Hippocampal formation (tissue), 2 donors: ENCODE measurements at places on chromosomes 5 and 9.

GRCh38 chr5:55220433-55221185, 6.5 kb downstream of the MCIDAS start:
- DNase-seq = no peak

DNA sequence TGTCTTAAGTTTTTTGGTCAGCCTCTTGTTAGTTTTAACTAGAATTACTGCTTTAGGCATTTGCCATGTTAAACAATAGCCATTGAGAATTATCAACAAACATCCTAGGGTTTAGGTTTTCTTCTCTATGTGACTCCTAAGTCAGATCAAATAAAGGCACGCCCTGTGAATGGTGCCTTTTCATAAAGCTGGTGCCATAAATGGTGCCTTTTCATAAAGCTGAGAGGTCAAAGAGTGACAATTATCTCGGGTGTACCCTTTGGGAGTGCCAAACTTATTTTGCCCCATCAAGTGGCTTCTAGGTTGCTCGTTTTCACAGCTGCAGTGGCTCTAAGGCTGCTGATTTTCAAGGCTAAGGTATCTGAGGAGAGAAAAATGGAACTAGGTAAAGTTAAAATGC, 391.6 kb downstream of the DMRTA1 start:
- no peak for DNase-seq

DNA sequence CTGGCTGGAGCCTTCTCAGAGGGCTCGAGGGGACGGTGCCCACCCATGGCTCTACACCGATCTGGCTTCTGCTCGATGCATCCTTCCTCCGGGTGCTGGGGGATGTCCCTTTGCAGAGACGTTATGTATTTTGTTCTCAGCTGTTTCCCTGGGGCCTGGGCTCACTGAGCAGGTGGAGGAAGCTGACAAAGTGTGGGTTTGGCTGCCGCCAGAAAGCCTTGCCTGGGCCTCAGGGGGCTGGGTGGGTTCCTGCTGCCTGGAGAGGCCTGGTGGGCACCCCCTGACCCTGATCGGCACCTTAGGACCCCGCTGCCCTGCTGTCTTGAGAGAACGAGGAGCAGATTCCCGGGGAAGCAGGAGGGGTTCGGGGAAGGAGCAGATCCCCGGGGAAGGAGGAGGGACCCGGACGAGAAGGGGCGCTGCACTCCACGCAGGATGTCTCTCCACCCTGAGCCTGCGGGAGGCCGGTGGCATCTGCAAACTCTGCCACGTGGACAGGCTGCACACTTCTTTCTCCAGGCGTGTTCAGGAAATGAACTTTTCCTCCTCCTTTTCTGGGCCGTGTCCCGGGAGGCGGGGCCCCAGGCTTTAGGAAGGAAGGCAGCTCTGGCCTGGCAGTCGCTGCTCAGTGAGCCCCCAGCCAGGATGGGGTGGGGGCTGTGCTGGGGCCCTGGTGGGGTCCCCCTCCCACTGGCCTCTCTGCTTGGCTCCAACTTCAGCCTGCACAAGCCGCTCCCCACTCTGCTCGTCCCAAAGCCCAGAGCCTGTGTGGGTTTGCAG, 148.9 kb downstream of the RXRA start:
- no peak for DNase-seq

DNA sequence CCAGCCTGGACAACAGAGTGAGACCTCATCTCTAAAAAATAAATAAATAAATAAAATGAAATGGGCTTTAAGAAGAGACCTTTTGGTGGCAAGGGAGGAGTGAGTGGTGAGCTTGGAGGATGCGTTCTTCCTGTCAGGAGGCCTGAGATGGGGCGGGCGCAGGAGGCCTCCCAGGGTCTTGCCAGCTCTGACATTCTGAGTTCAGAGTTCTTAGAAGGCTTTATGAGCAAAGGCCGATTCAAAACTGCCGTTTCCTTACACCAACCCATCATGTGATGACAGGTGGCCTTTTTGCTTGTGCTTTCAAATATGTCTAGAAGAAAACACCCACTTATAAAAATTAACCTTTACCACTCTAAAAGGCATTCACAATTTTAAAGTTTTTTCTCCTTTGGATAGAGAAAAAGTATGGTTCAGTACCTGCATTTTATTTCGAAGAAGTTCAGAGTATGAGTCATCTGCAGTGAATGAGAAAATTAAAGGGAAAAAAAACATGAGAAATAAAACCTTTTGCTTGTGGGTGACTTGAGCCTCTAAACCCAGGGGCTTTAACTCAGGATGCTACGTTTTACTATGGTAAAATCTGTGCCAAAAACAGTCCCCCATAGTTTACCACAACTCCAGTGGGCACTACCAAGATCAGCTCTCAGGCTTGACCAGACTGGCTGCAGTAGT, 157.4 kb upstream of the OTULINL start:
- DNase-seq = no peak

DNA sequence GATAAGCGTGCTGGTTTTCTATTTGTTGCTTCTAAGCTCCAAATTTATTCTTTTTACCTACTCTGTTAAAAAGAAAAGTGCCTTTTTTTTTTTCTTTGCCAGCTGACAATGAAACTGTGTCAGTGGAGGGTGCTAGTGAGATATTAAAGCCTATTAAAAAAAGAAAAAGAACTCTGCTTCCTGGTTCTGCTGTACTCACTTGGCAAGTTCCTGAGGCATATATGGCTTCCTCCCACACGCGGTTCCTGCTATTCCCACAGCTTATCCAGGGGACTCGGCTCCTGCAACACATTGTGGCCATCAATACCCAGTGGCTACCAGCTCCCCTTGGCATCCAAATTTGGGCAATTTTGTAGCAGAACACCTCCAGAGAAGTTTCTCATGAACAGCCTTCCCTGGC, 1977.7 kb upstream of the CDH9 start:
- DNase-seq = no peak

- DNase-seq = no peak
Observed at GRCh38 chr9:33506626-33507370, 17.3 kb upstream of the ANKRD18B start.

DNA sequence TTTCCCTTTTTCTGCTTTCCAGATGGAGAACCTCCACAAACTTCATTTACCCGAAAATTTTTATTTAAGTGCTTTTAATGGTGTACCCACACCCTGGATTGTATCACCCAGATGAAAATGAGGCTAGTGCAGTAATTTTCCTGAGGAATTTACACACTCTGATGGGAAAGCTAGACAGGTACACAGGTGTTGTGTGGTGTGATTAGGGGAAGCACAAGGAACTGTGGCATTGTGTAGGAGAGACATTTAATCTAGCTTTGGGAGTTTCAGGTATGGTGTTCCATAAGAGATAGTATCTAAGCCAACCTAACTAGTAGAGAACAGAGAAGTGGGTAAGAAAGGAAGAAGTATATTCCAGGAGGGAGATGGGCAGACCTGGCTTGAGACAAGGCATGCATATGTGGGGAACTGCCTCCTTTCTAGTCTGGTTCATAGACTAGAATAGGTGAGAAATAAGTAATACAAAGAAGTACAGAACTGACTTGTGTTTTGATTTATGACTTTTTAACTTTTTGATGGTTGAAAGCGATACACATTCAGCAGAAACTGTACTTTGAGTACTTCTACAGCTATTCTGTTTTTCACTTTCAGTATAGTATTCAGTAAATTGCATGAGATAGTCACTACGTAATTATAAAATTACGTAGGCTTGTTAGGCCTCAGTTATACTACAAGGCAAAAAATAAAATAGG, 22.9 kb upstream of the ROPN1L start:
- DNase-seq = no peak

DNA sequence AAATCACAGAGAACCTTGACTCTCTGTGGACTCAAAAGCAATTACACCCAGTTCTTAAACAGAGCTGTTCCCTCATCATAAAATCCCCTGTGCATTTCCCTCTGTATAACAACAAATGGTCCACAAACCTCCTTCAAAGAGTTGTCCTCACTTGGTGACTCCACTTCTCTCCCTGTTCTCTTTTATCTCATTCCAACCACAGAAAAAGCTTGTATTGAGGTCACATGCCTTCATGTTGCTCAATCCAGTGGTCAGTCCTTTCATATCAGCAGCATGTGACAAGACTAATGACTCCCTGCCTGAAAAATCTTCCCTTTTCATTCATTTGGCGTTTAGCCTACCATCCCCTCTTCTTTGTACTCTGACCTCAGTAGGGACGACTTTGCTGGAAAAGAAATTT, 158.0 kb downstream of the DEPDC1B start:
- DNase-seq = no peak

DNA sequence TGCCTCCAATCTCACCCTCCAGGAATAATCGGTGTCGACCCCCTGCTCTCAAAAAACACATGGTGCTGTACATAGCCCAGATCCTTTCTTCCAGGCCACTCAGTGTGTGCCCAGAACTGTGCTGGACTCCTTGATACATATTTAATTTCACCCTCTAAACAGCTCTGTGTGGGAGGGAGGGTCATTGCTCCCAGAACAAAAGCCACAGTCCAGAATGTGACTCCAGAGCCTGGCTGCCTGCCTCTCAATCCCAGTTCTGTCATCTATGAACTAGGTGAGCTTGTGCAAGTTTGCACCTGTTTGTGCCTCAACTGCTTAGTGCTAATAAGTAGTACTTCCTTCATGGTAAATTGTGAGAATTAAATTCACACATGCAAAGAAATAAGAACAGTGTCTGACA, 93.1 kb downstream of the GABBR2 start:
- DNase-seq = no peak

GRCh38 chr5:176542596-176543427, 5.6 kb upstream of the RNF44 start:
- no peak for DNase-seq

GRCh38 chr5:173645437-173645807, 29.0 kb upstream of the BOD1 start:
- no peak for DNase-seq

GRCh38 chr5:153896117-153896516, 142.6 kb downstream of the FAM114A2 start:
- no peak for DNase-seq

GRCh38 chr9:90774071-90774470, 27.5 kb upstream of the SYK start:
- DNase-seq = no peak

DNA sequence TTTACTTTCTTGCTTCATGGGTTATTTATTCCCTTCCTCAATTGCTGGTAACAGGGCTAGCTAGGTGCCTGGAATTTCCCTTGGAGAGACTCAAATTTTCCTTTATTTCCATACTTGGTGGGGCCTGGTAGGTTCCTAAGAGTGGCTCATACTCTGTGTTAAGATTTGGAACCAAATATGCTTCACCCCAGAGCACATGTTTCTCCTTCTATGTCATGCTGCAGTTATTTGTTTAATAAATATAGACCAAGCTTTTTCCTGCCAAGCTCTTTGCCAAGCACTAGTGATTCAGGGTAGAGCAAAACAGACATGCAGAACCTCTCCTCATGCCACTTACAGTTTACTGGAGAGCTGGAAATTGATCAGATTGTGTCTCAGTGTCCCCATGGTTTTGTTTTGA, 290.3 kb upstream of the SGCD start:
- DNase-seq = no peak

DNA sequence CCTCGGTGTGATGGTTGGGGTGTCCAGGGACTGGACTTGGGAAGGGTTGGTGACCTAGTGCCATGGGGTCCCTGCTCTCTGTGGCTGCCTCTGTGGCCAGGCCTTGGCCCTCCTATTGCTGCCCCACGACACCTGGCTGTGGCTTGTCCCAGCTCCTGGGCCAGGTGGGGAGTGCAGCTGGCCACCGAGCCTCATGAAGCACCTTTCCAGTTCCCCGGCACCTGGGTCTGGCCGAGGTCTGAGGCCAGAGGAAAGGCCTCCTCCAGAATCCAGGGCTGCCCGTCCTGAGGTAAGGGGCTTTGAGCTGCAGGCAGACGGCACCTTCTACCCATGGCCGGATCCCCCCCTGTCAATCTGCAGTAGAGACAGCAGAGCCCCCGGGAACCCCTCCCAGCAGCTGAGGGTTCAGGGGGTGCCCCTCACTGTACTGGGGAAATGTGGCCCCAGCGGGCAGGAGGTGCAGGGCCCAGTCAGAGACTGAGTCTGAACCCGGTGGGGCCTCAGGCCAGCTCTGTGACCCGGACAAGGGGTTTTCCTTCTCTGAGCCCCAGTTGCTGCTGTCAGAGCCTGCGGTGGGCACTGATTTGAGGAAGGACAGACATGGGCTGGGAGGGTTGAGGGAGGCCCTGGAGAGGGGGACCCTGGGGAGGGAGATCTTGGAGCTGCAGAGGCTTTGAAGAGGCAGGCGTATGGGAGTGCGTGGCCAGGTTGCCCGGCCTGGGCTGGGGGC, 54.5 kb downstream of the RXRA start:
- DNase-seq = no peak

DNA sequence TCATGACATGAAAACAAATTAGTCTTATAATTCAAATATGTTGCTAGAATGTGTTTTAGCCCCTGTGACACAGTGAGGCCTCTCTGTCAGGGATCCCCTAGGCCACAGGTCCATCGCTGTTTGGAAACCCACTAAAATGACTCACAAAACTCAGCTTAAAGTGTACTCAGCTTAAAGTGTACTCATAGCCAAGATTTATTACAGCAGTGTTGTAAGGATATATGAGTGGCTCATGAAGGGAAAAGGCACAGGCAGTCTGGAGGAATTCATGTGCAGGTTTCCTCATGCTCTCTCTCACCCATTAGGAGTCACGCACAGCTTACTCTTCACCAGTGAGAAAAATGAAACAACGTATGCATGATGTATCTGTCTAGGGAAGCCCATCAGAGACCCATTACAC, 24.4 kb upstream of the TGFBI start:
- no peak for DNase-seq

- DNase-seq = no peak
Observed at GRCh38 chr5:15564957-15565356, 65.0 kb downstream of the FBXL7 start.

GRCh38 chr5:76690704-76691466, 25.0 kb upstream of the F2R start:
- no peak for DNase-seq

GRCh38 chr5:54838843-54839242, 146.6 kb downstream of the ESM1 start:
- no peak for DNase-seq

GRCh38 chr5:156400231-156400986, 73.4 kb downstream of the SGCD start:
- no peak for DNase-seq

- DNase-seq = no peak
Observed at GRCh38 chr5:52861368-52861767, 73.7 kb downstream of the ITGA1 start.

DNA sequence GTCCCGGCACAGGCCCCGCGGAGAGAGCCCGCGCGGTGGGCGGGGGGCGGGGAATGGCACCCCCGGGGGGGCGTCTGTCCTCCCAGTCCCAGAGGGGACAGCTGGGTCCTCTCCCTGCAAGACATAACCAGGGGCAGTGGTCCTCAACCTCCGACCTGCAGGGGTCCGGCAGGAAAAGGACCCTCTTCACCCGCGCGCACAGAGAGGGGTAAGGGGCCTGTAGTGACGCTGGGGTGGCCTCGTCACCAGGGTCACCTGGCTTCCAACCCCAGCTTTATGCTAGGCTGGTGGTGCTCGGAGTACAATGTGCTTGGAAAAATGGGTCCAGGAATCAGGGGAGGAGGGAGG, 34.2 kb downstream of the LHX2 start:
- DNase-seq = no peak
